ENCODE measurements at places on chromosomes 6 and 20. TPM values are rescaled to one million over a fixed set of nuclear protein-coding genes. Genes with fewer than 3 reads are reported as not detected.

PLN gene
- 72.7 TPM for polyA plus RNA-seq

POU3F2 gene
- polyA plus RNA-seq = 0.01 TPM

TPBG gene
- polyA plus RNA-seq = 0.47 TPM

CALHM5 gene
- 0.82 TPM for polyA plus RNA-seq

FKBP1C gene
- polyA plus RNA-seq = 2.6 TPM

MLN gene
- not detected for polyA plus RNA-seq

FILIP1 gene
- 2.8 TPM for polyA plus RNA-seq

CST5 gene
- polyA plus RNA-seq = not detected

ZNF831 gene
- polyA plus RNA-seq = 0.04 TPM

EYA2 gene
- 3.0 TPM for polyA plus RNA-seq

RSPH9 gene
- polyA plus RNA-seq = 0.36 TPM

ABCF1 gene
- 108 TPM for polyA plus RNA-seq

TRIM40 gene
- polyA plus RNA-seq = not detected
